ENCODE measurements at places on chromosomes 2 and 18. TPM values are rescaled to one million over a fixed set of nuclear protein-coding genes. Genes with fewer than 3 reads are reported as not detected.

DNA sequence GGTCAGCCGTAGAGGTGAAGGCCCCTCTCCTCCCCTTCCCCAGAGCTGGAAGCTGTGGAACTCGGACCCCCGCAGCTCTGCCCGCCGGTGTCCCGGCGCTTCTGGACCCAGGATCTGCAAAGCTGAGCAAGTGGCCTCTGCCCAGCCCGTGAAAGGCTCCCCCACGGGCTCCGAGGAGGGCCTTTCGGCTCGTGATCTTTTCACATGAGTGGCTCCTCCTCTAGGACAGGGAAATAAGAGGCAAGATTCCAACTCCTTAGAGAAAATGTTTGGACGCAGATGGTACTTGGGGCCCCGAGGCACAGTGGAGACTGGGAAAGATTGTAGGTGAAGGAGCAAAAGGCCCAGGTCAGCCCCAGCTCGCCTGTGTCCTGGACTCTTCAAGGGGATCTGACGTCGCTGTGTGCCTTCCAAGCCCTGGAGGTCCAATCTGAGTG lies 48.2 kb upstream of the SP3 start:
- no peak for DNase-seq

The MORN2 gene
- total RNA-seq, result 22.9 TPM

- no peak for DNase-seq
Measured at GRCh38 chr18:12995952-12996477, 4.9 kb downstream of the CEP192 start.

DNA sequence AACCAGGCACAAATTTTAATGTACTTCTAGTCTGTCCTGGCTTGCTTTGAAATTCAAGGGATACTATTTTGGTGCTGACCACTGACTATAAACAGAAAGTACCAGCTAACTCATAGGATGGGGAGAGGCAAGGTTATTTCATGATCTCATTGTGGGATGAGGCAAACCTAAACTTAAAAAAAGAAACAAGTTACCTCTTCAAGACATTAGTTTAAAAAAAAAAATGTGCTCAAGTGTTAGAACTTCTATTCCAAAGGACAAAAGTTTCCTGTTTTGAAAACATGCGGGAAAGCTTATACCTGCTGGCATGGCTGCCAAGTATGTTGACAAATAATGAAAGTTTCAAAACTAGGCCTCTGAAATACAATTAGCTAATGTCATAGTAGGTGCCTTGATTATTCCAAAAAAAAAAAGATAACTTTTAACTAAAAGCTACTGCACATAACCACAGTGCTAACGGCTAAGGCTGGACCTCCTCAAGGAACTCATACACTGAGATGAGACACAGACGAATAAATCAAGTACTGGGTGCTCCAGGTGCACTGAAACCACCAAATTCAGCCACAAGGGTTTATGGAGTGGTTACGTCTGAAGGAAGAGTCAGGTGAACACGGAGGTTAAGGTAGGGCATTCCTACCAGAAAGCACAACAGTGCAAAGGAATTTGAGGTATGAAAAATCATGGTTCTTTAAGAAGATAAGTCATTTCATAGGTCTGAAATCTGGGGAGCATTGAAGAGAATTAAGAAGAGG lies 38.1 kb downstream of the TMEM131 start:
- DNase-seq, result peak; percentile 41

DNA sequence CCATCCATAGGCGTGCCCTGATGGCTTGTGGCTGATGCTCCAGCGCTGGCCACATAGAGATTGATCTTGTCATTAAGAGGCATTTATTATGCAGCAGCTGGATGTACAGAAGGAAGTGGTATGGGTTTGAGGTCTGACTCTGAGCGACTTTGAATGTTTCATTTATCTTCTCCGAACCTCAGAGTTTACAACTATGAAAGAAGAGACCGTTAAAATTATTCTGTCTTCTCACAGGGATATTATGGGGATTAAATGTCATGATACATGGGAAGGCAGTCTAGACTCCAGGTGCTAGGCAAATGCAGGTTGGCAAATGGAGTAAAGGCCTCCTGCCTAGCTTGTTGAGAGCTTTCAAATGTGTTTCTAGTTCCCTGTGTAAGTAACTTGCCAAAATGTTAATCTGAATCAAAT lies 30.3 kb downstream of the MOGAT1 start:
- DNase-seq, result no peak
